ENCODE measurements at places on chromosomes 3 and 15.

DNA sequence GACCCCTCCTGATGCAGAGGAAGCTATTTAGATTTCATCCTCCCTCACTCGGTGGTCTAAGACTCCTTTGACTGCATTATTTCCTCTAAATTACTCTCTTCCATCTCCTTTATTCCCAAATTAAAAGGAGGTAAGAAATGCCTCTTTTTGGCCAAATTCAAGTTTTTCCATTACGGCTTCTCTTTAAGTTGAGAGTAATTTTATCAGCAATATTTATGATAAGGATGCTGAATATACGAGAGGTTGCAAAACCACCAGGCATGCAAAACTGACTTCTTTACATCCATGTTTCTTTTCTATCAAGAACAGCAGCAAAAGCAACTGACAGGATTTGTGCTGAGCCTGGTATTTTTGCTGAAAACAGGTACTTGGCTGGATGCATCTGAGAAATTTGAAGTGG is 262.0 kb upstream of the RARB start:
- DNase-seq, result no peak

GRCh38 chr15:83716605-83717004 is 62.7 kb downstream of the ADAMTSL3 start:
- DNase-seq, result no peak

DNA sequence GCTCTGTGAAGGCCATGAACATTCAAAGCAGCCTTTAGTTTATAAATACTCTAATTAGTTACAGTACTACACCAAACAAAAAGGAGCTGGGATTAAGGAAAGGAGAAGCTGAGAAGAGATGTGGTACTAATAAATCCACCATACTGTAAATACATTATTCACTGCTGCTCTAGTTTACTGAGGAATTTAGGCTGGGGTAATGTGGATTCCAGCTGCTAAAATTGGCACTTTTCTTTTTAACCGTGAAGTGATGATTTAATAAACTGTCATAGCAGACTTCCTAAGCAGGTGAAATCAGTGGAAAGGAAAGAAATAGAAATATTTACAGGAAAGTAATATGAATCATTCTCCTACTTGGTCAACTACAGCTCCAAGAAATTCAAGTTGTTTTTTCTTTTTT is 88.7 kb downstream of the TFG start:
- DNase-seq, result no peak

- no peak for DNase-seq
Measured at GRCh38 chr15:27418726-27419125, 447.7 kb downstream of the GABRG3 start.

- DNase-seq, result no peak
Measured at GRCh38 chr3:56782215-56782614, 19.5 kb downstream of the ARHGEF3 start.

- DNase-seq, result no peak
Measured at GRCh38 chr3:58117561-58118181, 93.1 kb downstream of the DNASE1L3 start.

DNA sequence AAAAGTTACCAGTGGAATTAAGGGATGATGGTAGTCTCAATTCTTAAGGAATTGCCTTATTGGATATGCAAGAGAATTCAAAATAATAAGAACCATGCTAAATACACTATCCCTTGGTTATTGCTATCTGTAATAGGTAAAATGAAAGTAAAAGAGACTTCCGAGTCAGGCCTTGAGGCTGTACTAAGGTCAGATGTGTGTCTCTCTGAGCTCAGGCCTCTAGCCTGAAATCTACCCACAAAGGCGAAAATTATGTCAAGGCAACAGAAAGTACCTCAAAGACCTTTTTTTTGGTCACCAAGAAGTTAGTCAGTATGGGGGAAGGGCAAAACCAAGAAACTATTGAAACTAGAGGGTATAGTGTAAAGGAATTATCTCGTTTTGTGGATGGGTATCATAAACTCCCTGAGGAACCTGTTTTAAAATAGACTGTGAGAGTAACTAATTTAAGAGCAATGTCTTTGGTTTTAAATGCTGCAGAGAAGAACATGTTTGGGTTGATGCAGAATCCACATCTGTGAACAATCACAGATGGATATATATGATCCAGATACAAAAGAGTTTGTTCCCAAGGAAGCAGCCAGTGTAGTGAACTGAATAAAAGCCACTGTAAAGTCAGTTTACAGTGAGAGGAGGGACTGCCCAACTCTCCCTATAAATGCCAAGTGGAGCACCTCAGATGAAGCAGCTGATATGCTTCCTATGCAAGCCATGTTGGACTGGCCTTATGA is 382.3 kb upstream of the SEMA6D start:
- DNase-seq, result no peak

DNA sequence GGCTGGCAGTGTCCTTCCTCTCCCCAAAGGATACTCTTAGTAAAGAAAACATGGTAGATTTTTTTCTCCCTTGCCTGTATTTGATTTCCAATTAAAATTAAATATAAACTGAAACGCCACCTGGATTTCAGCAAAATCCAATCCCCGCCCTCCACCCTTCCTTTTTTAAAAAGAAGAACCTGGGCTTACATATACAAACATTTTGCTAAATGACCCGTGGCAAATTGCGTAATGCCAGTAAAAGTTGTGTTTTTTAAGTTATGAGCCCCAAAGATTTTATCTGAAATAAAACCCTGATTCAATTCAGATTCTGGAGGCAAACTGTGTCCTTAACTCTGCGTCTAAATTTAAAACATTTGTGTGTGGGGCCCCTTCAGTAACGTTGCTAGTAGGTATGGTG is 403.0 kb downstream of the FOXP1 start:
- DNase-seq, result no peak

DNA sequence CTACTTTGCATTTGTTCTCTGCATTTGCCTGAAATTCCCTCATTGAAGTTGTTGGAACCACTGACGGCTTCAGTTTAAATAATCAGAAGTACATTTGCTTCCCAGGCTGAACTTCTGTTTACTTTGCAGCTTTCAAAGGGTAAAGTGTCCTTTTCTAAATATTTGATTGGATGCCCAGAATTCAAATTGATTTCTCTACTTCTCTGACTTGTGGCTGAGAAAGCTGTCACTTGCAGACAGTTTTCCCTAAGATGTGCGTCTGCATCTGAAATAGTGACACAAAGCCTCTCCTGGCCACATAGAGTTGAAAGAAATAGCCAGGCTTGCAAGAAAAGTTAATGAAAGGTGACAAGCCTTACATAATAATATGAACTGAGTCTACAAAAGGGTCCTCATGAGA is 299.6 kb downstream of the THSD4 start:
- no peak for DNase-seq

GRCh38 chr3:25412269-25412668 is 15.8 kb upstream of the RARB start:
- no peak for DNase-seq

DNA sequence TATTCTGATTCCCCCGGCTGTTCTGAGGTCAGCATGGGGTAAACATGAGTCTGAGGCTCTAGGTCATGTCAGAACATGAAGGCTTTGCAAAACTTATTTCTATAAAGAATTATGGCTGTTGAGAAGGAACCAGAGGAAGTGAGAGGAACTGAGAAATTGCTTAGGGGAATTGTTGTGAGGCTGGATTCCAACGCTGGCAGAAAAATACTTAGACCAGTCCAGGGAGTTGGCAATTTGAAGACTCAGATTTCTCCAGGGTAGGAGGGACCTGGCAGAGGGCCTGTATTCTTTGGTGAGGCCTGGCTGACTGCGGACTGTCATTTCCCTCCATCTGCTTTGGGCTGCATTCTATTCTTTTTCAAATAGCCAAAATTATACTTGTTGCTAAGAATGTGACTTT is 155.5 kb downstream of the PLD1 start:
- DNase-seq, result peak; percentile 48

- no peak for DNase-seq
Measured at GRCh38 chr3:34725774-34726173, 913.6 kb upstream of the ARPP21 start.

DNA sequence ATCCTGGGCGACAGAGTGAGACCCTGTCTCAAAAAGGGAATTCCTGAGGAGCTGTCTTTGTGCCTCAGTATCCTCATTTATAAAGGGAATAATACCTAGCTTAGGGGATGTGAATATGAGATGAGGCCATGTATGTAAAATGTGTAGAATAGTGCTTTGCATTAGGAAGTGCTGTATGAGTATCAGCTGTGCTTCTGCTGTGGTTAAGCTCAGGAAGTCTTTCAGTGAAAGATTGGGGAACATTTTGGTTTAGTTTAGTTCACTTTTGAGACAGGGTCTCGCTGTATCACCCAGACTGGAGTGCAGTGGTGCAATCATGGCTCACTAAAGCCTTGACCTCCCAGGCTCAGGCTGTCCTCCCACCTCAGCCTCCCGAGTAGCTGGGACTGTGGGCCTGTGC is 10.6 kb downstream of the THUMPD3 start:
- DNase-seq, result no peak

GRCh38 chr3:81741216-81741615 is 20.2 kb downstream of the GBE1 start:
- DNase-seq, result no peak

DNA sequence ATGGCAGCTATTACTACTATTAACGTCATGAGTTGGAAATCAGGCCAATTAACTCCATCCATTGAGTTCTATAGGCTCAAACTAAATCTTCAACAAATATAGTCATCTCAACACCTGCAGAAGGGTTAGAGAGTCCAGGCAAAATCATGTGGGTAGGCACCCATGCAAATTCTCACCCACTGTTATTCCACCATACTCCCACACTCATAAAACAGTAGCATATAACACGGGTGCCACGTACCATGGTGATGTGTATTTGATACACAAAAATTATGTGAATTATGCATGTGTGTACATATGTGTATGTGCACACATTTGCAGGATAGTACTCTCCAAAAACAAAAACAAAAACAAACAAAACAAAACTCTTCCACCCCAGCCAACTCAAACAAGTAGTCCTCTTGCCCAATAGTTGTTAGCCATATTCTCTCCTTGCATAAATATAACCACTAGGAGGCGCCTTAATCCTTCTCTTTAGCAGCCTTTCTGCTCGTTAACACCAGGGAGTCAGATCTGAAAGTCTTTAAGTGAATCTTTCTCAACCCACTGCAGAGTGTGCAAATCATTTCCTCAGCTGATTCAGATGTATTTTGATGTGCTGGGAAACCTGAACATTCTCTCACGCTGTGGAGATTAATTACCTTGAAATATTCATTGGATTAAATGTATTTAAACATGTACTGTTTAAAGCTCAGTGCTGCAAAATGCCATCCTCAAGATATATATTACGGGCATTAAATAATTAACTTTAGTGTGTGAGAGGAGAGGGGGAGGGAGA is 38.0 kb upstream of the COPB2 start:
- peak; percentile 67 for DNase-seq

DNA sequence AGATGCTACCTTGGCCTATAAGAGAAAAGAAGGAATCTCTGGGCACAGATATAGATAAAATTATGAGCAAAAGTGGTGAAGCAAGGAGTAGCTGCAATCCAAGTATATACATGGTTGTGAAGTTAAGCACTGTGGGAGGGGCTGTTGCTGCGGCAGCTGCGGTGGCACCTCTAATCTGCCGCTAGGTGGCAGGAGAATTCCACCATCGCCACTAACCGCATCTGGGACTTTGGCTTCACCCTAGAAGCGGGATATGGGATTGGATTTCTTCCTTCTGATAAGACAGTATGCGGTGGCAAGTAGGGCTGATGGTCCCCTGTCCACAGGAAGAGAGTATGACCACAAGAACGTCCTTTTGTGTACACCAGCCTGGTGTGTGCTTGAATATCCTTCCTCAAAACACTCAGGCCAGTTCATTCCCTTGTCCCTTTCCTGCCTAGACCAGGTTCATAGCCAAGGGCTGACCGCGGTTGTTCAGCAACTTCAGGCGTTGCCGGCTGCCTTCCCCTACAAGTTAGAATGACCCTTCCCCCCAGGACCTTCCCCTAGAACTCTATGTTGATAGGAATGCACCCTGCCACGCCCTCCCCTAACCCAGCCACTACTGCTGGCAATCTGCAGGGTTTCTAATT is 5.1 kb downstream of the MAGEL2 start:
- peak; percentile 17 for DNase-seq
